ENCODE measurements at places on chromosomes 1 and 21.

DNA sequence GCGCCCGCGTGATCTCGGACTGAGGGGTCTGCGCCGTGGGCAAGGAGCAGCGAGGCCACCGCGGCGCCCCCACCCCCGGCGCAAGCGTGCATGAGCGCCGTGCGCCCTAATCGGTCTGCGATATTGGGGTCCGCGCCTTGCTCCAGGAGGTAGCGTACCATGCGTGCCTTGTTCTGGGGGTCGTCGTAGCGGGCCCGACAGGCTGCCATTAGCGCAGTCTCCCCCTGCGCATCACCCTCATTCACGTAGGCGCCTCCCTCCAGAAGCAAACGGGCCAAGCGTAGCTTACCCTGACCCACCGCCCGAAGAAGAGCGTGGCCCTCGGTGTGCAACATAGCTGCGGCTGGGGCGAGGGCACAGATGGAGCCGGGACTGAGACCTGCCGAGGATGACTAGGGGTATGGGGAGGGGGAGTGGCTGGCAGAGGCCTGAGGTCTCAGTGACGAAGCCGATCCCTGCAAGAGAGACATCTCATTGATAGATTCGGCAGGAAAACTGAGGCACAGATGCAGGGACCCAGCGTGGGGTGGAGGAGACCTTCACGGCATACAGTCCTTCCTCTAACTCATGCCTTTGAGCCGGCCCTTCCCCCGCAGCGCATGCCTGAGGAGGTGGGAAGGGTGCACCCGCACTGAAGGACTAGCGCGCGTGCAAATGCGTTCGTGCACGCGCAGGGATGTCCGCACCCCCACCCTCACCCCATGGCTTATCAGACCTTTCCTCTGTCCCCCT lies 2.8 kb downstream of the ANKRD34A start:
- DNase-seq = no peak

DNA sequence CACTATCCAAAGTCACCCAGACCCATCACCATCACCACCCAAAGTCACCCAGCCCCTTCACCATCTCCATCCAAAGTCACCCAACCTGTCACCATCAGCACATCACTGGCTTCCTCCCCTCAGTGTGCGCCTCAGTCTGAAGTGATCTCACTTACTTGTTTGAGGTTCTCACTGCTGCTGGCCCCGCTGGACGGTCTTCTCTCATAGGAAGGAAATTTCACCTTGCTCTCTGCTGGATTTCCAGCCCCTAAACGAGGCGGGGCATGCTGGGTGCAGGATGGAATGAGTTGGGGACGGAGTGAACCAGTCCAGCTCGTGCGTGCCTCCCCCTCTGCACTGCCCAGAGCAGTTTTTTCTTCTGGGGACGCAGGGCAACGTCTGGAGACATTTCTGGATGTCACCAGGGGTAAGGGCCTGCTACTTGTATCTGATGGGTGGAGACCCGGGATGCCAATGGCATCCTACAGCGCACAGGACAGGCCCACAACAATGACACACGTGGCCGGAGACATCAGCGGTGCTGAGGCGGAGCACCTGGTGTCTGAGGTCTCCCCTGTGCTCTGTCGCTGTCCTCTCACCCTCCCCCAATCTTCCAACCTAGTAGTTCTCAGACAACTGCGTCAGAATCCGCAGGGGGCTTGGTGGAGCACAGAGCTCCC lies 38.6 kb downstream of the PDE9A start:
- no peak for DNase-seq

GRCh38 chr1:6861075-6861724 lies 75.9 kb downstream of the CAMTA1 start:
- no peak for DNase-seq

- no peak for DNase-seq
Measured at GRCh38 chr1:181620183-181620582, 136.9 kb downstream of the CACNA1E start.

DNA sequence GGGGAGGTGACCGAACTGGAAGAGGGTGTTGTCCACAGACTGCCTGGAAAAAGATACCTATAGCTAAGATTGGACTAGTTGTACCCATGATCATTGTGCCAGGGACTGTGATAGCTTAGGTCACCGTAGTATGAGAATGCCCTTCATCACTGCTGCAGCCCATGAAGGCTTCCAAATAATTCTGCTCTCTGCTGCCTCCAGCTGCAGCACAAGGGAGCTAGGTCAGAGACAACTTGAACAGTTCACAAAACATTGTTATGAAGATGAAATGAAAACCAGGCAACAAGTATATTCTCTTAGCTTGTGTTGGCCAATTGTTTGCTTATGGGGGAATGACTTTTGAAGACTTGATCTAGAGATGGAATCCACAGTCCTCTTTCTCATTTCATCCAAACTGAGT lies 246.7 kb downstream of the MRPL39 start:
- no peak for DNase-seq

DNA sequence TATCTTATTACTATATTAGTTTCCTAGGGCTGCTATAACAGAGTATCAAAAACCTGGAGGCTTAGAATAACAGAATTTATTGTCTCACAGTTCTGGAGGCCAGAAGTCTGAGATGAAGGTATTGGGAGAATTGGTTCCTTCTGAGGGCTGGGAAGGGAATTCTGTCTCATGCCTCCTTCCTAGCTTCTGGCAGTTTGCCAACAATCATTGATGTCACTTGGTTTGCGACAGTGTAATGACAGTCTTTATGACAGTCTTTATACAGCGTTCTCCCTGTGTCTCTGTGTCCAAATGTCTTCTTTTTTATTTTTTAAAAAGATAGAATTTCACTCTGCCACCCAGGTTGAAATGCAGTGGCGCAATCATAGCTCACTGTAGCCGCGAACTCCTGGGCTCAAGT lies 15.8 kb upstream of the CENPF start:
- DNase-seq = no peak

DNA sequence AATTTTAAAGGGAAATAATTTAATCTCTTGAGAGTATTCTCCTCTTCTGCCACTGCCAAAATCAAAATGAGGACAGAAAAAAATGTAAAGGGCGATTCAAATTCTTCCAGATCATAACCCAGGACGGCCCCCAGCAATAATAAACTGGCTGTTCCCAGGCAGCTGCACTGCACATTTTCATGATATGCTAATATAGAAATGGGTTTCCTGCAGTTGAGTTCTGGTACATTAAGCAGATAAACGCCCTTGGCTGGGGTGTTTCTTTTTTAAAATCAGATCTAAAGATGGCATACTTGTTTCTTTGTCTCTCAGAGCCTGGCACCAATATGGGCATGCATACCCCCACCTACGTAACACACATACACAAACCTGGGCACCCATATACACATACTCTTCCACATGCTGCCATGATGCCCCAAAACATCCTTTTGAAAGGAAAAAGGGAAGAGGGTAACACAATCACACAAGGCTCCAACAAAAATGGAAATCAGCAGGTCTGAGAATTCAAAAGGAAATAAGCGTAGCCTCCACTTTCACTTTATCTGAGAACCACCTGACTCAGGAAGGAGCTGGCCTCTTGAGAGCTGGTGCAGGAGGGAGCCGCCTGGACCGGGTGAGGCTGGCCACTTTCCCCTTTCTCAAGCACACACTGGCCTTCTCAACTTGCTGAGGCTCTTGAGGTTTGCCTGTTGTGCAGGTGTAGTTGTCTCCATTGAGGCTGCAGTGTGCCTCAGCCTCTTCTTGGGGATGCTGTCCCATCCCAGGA lies 653.4 kb downstream of the KIF26B start:
- DNase-seq = no peak

- no peak for DNase-seq
Measured at GRCh38 chr1:1540818-1541628, 599 bp upstream of the TMEM240 start.

GRCh38 chr1:35274197-35274596 lies 5.7 kb downstream of the ZMYM4 start:
- no peak for DNase-seq

All from stimulated activated CD4-positive, alpha-beta T cell treated with anti-CD3 and anti-CD28 coated beads, Interleukin-4, amount 100 ng/mL, for 24 hours (primary cell).